ENCODE measurements at places on chromosomes 1 and 21.

DNA sequence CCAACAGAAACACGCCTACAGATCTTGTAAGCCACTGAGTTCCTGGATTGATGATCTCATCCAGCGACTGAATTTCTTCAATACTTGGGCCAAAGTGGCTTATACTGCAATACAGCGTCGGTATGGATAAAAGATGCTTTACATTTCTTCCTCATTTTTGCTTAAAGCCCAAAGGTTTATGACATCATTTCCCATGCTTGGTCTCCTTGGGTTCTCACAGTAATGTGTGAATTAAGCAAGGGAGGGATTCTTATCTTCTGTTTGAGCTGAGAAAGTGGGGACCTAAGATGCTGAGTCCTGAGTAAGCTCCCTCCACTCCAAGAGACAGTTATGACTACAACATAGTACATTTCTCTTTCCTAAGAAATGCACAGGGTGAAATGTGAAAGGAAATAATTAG lies 39.5 kb downstream of the LBR start:
- DNase-seq: no peak

DNA sequence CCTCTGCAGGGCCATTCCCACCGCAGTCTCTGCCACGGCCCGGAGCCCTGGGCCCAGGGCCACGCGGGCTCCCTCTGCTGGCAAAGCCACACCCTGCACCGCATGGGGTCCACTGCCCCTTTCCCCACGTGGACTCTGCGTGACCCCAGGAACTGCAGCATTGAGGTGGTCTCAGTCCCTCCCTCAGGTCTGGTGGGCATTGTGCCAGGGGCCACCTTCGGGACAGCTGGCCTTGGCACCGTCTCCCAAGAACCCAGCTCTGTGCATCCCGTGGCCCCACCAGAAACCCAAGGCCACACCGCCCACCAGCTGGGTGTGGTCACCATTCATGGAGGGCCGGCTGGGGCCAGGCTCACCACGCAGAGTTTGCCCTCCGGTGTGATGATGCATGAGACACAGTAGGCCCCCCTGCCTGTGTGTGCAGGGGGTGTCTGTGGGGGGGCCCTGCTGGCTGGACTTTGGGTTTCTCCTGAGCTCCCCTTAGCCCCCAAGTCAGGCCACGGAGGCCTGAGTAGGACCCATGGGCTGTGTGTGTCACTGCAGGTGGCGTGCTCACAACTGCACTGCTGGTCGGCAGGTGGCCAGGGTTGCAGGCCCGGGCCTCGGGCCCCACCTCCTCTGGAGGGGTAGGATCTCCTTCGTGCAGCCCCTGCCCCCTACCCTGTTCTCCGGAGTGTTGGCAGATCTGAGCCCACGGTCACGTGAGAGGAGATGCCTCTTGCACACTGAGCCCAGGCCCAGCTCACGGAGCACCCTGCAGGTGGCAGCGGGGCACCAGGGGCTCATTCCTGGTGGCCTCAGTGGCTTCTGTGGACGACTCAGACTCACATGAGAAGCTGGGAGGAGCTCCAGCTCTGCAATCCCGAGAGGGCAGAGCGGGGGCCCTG lies 5.8 kb downstream of the VWA1 start:
- DNase-seq: peak; percentile 49

- DNase-seq: no peak
Measured at GRCh38 chr1:235199441-235199840, 38.4 kb upstream of the RBM34 start.

GRCh38 chr1:74686928-74687327 lies 13.3 kb upstream of the ERICH3 start:
- DNase-seq: no peak

DNA sequence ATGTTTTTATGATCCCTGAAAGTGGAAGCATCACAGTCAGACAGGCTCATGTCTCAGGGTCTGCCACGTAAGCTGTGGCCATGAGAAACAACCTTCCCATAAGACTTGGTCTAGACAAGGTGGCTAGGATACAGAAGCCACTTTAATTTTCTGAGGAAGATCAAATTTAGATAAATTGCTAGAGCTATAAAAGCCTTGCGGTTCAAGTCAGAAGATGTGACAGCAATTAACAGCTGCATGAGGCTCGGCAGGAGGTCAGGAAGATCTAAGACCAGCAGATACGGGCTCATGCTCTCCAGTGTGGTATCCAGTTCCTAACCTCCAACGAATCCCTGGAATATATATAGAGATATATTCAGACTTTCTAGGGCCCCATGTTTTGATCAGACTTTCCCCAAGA lies 577.1 kb downstream of the PLPP3 start:
- DNase-seq: no peak

- DNase-seq: no peak
Measured at GRCh38 chr1:17770983-17771382, 15.8 kb downstream of the ACTL8 start.

- DNase-seq: peak; percentile 50
Measured at GRCh38 chr1:161725908-161726472, 4.6 kb downstream of the FCRLB start.

DNA sequence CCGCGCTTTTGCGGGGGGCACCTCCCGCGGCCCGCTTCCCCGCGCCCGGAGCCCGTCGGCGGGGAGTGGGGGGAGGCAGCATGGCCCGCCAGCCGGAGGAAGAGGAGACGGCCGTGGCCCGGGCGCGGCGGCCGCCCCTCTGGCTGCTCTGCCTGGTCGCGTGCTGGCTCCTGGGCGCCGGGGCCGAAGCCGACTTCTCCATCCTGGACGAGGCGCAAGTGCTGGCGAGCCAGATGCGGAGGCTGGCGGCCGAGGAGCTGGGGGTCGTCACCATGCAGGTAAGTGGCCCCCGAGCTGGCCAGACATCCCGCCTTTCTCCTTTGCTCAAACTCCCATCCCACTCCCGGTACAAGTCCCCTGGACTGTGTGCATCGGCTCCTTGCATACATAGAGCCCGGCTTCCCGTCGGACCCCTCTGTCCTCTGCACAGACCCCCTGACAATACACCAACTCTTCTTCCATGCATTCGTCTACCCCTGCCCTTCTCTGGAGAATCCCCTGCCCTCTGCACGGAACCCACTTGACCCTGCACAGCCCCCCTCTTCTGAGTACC lies 812 bp downstream of the CACHD1 start:
- DNase-seq: peak; percentile 14

GRCh38 chr1:76830373-76830772 lies 36.9 kb upstream of the ST6GALNAC5 start:
- no peak for DNase-seq

GRCh38 chr1:1343811-1344421 lies 5.3 kb downstream of the DVL1 start:
- DNase-seq: no peak

DNA sequence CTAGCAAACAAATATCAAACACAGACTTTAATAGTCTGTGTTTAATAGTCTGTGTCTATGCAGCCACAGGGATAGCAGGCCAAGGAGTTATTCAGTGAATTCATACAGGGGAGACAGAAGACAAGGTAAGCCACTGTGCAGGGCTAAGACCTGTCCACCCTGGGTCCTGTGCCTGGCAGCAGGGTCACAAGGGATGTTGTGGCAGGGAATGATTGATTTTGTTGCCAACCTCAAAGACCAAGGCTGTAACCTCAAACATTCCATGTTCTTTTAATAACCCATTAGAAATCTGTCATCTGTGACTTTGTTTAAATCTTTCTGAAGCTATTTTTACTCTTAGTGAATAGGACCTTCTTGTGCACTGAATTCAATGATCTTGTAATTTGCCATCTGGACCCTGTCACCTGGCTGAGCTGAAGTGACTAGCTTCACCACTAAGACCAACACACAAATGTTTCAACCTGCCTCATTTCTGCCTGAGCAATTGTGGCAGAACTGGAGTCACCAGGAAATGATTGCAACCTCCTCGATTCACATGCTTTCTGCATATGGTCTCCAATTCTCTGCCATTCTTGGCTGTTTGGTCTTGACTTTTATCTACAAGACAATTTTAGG lies 154.2 kb downstream of the ASTN1 start:
- DNase-seq: no peak

- DNase-seq: peak; percentile 42
Measured at GRCh38 chr1:110196917-110197765, 13.0 kb upstream of the KCNC4 start.

- no peak for DNase-seq
Measured at GRCh38 chr21:44379515-44379848, 26.1 kb downstream of the TRPM2 start.

DNA sequence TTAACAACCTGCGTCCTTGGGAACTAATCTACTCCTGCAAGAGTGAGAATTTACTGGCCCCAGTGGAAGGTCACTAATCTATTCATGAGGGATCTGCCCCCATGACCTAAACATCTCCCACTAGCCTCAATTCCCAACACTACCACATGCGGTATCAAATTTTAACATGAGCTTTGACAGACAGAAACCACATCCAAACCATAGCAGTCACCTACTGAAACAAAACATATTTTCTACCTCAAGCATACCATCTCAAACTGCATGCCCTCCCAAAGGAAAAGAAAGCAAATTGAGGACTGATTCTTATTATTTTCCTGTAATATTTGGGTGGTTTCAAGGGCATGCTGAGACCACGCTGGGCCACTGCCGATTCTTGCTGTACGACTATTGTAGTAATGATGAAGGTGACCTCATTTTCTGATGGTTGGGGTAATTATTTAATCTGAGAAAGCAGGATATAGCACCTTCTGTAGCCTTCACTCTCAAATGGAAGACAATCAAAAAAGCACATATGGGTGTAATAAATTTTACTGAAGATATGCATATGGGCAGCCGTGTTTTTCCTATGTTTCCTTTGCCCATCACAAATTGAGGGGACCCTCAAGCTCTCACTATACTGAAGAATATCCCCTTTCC lies 13.2 kb upstream of the GBP5 start:
- no peak for DNase-seq

Measured in ACHN (cell line).